ENCODE measurements at places on chromosomes 16 and 17.

DNA sequence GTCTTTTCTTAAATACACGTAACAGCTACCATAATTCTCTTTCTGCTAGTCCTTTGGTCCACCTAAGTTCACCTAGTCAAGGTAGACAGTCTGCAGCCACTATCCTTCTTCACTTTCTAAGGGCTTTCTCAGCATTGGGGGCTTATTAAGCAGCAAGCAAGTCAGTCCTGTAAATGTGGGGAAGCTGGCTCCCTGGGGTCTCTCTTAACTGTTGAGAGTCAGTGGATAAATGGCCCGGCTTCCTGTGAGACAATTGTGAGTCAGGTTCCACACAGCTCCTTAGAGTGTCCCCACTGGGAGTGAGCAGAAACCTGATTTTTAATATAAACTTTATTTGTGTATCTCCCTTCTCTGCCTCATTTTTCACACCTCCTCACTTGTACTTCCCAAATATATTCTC is 132.1 kb downstream of the CDH13 start:
- DNase-seq = no peak

- DNase-seq = no peak
These were observed 21.8 kb upstream of the AATK start for GRCh38 chr17:81187586-81188490.

DNA sequence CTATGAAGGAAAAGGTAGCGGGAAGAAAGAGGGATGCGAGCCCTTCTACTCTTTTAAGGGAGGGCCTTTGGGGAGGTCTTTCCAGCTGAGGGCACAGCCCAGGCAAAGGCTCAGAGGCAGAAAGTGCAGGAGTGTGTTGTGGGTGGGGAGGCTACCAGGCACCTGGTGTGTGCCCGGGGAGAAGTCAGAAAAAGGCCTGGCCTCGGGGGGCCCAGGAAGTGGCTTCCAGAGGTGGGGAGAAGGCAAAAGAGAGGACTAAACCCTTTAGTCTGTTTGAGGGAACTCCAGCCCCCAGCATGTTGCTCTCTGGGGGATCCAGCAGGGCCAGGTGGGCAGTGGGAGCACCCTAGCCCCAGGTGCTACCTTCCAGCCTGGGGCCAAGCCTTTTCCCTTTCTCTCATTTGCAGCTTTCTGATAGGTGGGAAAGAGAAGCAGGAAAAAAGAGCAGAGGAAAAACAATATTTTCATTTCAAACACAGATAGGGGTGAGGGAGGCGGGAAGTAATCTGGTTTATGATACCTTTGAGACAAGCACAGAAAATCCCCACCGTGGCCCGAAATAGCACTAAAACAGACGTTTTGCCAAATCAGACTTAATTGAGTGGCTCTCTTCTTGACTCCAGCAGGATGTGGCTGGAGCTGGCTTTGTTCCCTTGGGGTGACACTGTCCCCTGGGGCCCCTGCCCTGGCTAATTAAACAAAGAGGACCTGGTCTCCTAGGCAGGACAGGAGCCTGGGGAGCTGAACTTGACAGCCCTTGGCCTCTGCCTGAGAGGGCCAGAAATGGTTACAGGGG is 10.4 kb downstream of the RAI1 start:
- DNase-seq = no peak

DNA sequence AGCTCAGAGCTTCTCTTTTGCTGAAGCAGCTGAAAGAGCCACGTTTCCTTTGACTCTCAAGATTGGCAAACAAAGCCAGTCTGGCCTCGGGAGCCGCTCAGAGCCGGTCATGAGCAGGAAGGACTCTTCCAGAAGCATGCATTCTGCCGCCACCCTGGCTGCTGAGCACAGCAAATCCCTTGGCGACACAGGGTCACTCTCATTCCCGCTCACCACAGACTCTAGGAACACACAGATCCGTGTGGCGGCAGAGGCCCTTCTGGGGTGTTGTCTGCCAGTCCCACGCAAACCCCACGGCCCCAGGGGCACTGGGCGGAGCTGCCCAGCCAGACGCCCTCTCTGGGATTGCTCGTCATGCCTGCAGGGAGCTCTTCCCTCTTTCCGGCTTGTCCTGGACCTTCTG is 157.0 kb downstream of the C16orf95 start:
- no peak for DNase-seq

DNA sequence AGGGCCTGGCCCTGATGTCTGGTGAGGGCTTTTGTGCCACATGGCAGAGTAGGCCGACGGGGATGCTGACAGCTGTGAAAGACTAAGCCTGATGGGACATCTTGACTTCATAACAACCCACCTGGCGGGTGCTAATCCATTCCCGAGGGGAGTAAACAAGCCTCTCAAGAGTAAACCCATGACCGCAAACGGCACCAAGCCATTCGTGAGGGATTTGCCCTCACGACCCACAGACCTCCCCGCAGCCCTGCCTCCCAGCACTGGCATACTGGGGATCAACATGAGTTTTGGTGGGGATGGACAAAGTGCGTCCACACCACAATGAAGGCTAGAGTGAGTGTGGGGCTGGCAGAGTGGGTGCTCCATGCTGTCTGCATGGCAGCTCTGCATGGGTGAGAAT is 11.7 kb downstream of the RNF213 start:
- no peak for DNase-seq

DNA sequence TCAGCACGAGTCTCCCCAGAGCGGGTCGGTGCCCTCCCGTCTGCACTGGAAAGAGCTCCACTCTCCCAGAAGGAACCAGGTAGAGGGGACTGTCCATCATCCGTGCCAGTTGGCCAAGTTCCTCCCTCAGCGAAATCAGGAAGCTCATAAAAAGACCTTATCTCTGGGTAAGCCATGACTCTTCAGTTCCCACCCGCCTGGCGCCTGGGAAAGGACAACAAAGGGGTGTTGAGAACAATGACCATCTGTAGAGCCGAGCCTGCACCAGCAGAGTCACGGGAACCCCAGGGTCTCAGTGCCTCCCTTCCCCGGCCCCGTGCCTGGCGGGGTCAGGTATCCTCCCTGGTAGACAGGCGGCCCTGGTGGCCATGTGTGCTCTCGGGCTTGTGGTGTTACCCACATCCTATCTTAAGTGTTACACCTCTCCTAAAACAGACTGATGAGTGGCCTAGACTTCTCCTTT is 190.7 kb downstream of the AXIN2 start:
- no peak for DNase-seq

- no peak for DNase-seq
These were observed 344.4 kb downstream of the CDH13 start for GRCh38 chr16:82971126-82971525.

GRCh38 chr17:14396547-14396946 is 95.7 kb downstream of the HS3ST3B1 start:
- DNase-seq = no peak

DNA sequence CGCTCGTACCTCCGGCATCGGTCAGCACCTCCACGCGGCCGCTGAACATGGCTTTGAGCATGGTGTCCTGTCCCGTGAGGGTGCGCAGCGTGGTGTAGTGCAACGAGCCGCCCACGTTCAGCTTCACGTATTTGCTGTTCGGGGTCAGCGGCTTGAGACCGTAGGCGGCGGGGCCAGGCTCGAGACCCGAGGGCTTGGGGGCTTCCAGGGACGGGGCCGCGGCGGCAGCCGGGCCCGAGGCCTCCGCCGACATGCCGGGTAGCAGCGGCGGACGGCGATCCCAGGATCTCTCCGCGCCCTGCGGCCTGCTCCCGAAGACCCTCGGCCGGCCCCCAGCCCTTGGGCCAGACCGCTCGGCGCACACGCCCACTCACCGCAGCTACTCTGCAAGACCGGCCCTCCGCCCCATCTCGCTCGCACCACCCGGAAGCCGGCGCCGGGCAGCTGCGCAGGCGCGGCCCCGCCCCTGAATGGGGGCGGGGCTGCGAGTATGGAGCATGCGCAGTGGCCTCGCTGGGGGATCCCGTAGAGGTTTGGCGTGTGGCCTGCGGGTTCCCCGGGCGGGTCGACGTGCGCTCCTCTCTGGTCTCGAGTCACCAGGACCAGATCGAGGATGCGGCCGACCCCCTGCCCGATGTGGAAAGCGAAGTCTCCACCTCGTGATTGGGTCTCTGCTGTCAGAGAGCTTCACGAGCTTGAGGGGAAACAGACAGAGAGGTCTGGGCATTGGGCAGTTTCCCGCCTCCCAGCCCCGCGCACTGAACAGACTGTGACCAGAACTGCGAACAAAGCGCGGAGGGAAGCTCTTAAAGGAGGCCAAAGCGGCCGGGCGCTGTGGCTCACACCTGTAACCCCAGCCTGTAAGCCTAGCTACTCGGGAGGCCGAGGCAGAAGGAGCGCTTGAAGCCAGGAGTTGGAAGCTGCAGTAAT is at the start of gene KCTD13:
Gene KCTD13 (minus strand): TSS at position 446 of the 930 bp plus-strand sequence. CDS start 193 bp downstream, at position 253.
- peak; percentile 86 for DNase-seq

GRCh38 chr17:27473190-27473747 is 17.0 kb downstream of the KSR1 start:
- no peak for DNase-seq

GRCh38 chr16:78667675-78668074 is 568.2 kb downstream of the WWOX start:
- no peak for DNase-seq

GRCh38 chr17:79671085-79671694 is 59.6 kb upstream of the ENPP7 start:
- no peak for DNase-seq

DNA sequence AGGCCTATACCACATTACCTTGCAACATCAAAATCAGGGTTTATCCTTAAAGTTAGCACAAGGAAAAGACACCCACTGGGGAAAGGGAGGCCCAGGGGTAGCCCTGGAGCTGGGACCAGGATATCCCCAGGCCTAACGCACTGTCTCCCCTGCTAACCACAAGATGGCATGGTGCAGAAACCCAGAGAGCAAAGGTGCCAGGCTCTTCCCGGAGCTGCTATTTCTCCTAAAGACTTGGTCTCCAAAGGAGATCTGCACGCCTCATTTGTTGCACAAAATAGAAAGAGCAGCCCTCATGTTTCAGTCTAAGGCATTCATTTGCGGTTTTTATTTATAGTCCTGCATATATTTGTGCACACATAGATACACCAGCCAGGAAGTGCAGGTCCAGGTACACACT is 408.6 kb downstream of the SOX9 start:
- DNase-seq = no peak

GRCh38 chr16:76661691-76662235 is 384.6 kb downstream of the CNTNAP4 start:
- DNase-seq = no peak

- no peak for DNase-seq
These were observed 51.3 kb upstream of the TMC5 start for GRCh38 chr16:19366391-19366790.

- DNase-seq = no peak
These were observed 26.0 kb downstream of the MSI2 start for GRCh38 chr17:57282296-57282695.

DNA sequence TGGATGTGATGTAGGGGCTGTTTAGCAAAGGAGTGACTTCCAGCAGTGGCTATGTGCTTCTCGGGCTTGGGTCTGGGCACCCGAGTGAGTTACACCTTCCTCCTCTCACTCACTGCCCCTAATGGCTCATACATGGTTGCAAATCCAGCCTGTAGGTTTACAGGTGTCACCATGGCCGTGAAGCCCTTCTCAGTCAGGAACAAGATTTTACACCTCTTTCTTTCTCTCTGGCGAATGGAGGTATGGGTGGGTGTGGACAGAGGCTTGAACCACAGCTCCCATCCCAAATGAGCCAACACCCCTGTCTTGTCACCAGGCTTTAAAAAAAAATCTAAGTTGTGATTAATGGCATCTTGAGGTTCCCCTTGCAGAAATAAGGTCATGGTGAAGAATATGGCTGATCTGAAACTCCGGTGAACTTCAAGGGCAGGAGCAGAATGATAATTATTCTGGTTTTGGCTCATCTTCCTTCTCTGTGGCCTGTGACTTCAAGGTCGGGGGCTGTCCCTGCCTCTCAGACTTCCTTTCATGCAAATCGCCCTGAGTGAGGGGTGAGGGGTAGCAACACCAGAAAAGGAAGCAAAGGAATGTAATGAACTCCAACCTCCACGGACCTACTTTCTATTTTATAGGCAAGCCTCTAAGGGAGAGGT is 331.2 kb downstream of the MAF start:
- no peak for DNase-seq

GRCh38 chr17:17258011-17258410 is 21.0 kb upstream of the FLCN start:
- DNase-seq = no peak
